Spinal cord (tissue), 10 donors: ENCODE measurements at places on chromosomes 7 and 10.

- no peak for DNase-seq
Measured at GRCh38 chr7:40147371-40148246, 12.8 kb downstream of the SUGCT start.

GRCh38 chr10:28480628-28480965 is 52.3 kb upstream of the WAC start:
- no peak for DNase-seq

DNA sequence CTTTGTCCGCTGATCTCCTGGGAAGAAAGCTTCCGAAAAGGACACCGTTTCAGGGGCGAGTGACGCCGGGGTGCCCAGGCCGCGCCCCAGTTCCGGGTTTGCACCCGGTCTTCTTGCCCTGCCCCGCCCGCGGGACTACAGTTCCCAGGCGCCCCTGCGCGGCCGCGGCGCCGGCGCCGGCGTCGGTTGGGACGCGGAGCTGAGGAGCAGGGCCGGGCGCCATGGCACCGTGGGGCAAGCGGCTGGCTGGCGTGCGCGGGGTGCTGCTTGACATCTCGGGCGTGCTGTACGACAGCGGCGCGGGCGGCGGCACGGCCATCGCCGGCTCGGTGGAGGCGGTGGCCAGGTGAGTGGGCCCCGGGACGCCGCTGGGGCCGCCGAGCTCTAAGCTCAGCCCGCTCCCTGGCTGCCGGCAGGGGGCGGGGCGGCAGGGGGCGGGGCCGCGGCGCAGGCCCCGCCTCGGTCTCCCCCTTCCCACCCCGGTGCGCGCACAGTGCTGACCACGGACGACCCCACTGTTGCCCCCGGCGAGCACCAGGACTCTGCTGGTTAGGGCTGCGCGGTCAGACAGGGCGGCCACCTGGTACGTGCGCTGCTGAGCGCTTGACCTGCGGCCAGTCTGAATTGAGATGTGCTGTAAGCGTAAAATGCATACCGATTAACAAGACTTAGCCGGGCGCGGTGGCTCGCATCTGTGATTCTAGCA is at the start of gene LHPP:
Gene LHPP, plus strand, starts transcription at position 182 of the 706 bp plus-strand sequence. Its CDS starts 40 bp downstream, at position 222.
- DNase-seq, result peak; percentile 77

DNA sequence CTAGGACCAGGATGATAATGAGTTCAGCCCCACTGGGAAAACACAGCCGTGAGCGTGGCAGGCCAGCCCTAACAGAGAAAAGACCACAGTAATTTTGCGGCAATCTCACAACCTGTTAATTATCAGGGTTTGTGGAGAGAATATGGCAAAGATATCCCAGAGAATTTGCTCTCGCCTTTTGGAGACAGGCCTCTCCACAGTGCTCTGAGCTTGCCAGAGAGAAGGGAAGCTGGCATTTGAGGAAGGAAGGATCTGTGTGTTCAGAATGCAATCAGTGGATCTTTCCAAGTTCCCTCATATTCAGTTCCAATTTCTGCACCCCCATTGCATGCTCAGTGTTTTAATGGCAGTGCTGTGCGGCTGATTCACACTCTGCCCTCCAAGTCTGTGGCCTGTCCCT is 60.2 kb downstream of the PLPP4 start:
- no peak for DNase-seq

DNA sequence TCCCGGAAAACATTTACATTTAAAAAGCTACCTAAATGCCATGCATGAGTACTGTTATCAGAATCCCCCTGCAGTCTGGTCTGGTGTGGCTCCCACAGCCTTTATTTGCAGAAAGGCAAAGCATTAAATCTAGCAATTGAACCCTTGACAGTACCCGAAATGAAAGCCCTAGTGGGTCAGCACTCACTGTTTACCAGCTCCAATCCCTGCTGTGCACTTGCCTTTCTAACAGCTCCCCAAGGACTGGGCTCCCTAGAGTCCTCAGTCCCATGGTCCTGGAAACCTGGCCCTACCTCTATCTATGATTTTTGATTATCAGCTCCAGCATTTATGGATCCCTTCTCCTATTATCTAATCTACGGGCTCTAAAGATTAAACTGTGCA is 1.9 kb upstream of the MACC1 start:
- no peak for DNase-seq

DNA sequence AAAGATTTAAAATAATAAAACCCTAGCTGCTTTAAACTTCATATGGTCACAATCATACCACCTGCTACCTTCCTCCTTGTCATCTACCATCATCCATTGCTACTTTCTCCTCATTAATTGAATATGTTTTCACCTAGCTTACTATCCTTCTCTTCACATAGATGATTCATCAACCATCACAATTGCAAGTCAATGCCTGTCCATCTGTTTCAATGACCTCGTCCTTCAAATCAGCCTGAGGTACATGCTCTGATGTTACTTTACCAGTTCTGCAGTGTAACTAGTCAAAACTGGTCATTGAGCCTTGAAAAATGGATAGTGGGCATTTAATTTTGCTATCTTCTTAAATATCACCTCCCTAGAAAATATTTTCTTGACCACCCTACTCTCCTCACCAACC is 164.7 kb downstream of the SEMA3E start:
- no peak for DNase-seq

DNA sequence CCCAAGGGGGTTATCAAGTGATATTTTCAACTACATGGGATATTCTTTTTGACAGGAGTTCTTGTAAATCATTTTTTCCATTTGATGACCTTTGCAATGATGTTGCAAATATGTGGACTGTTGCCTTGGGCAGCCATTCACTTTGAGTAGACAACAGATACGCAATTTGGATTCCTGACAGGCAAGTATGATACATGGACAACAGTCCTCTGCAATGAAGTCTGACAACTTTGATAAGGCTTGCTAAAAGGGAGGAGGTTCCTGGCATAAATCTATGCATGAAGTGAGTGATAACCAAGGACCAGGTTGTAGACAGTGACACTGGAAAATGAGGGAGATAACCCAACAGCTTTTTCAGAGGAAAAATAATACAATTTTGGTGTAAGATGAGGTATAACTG is 17.7 kb downstream of the LRRD1 start:
- DNase-seq, result no peak

DNA sequence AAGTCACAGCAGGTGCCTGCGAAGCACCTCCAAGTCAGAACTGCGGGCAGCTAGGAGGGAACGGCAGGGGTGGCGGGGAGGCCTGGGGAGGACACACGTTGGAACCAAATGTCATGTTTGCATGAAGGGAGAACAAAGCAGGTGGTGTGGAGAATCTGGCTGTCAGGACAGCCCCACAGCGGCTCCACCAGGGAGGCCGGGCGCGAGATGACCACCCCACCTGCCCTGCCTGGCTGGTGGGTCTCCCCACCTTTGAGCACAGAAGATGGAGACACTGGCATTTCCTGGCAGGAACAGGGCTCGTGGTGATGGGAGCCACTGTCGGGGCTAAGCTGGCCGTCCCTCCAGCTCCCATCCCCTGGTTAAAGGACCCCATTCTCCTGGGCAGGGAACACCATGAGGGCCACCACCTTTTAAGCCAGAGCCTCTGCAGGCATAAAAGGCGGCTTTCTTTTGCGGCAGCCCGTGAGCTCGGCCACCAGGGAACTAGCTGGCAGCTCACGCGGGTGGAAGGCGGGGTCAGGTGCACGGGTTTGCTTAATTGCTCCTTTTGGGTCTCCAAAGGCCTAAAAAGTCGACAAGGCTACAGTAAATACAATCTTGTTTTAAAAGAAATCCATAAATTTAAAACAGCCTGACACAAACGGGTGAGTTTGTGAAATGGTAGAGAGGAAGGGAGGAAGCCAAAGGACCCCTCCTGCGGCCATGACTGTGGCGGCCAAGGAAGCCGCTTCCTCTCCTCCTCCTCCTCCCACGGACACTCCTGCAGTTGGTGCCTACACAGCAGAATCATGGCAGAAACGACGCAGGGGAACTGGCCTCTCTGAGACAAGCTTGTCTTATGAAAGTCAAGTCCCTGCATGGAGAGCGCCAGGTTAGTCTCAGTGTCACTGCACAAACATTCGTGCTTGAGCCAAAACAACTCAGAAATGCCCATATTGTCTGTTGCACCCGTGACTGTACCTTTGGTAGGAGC is 213.8 kb downstream of the DNAJB6 start:
- DNase-seq, result no peak

GRCh38 chr7:118040562-118040961 is 143.4 kb upstream of the LSM8 start:
- DNase-seq, result no peak

- DNase-seq, result no peak
Measured at GRCh38 chr10:77079592-77080300, 557.9 kb downstream of the KCNMA1 start.
